ENCODE measurements at places on chromosomes 16 and 17.

GRCh38 chr16:67194260-67194659, 2.3 kb downstream of the E2F4 start:
- no peak for DNase-seq

GRCh38 chr16:81357711-81358260, 43.0 kb downstream of the GAN start:
- DNase-seq: no peak

GRCh38 chr17:21358682-21359482, 17.3 kb upstream of the KCNJ12 start:
- no peak for DNase-seq

- DNase-seq: no peak
These were observed 3.3 kb downstream of the ABCC3 start for GRCh38 chr17:50637829-50638605.

GRCh38 chr17:57373756-57374155, 117.4 kb downstream of the MSI2 start:
- DNase-seq: no peak

- DNase-seq: no peak
These were observed 204.8 kb upstream of the COX10 start for GRCh38 chr17:13864521-13864920.

- no peak for DNase-seq
These were observed 40.5 kb downstream of the FTO start for GRCh38 chr16:53744449-53744848.

GRCh38 chr16:15857724-15858560, 1.1 kb upstream of the MYH11 start:
- DNase-seq: peak; percentile 67

- DNase-seq: no peak
These were observed 397.0 kb upstream of the CCL2 start for GRCh38 chr17:33858121-33858520.

DNA sequence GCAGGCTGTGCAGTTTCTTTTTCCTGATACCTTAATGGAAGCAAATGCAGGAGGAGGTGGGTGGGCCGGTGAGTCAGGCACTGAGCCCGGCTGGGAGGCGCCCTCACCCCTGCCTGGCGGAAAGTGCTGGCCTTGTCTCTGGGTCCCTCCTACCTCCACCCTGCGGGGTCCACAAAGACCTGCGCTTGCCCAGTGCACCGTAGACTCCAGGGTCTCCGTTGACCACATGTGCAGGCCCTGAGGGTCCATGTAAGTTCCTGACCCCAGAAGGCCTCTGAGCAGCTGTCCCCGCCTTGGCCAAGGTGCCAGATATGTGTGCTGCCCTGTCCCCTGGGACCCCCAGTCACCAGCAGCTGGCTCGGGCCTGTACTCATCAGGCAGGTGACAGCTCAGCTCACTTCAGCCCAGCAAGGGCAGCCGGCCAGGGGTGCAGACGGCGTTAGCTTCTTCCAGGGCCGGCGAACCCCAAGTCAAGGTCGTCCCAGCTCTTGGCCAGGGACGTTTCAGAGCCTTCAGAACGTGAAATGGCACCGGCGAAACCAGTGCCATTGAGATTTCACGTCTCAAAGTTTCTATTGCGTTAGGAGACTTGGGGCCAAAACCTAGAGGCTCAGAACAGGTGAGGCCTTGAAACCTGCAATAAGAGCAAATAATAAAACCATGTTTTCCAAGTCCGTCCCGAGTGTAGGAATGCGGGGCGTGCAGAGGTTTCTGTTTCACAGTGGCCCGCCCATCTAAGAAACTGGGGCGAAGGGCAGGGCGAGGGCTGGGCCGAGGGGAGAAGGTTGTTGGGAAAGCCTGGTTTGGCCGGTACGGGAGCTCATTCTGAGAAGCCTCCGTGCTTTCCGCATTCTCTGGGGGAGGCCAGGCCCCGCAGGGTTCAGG, 12.1 kb downstream of the METRNL start:
- DNase-seq: peak; percentile 87

GRCh38 chr17:7307686-7308624, 527 bp downstream of the EIF5A start:
- DNase-seq: peak; percentile 87
